ENCODE measurements at places on chromosomes 4 and X.

GRCh38 chrX:74505437-74505836 lies 84.1 kb downstream of the SLC16A2 start:
- DNase-seq = no peak

DNA sequence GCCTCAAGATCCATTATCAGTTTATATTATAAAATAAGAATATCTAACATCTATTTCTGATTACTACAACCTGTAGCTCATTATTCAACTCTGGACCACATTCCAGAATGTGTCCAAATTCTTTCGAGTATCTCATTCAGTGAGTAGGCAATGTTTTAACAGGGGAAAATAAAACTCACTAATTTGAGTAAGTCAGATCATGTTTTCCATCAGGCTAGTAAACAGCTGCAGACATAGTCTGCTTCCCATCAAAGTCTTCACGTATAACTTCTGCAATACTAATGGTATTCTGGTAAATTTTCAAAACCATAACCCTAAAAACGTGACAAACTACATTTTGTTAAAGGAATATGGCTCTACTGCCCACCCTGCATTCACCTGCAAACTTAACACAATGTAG lies 31.8 kb downstream of the TBCK start:
- no peak for DNase-seq

GRCh38 chr4:162787120-162787519 lies 379.6 kb downstream of the NAF1 start:
- no peak for DNase-seq

GRCh38 chr4:3066836-3067400 lies 7.4 kb downstream of the HTT-AS start:
- DNase-seq = no peak

- DNase-seq = peak; percentile 1
Observed at GRCh38 chrX:52271206-52271605, 86.5 kb downstream of the MAGED4 start.

DNA sequence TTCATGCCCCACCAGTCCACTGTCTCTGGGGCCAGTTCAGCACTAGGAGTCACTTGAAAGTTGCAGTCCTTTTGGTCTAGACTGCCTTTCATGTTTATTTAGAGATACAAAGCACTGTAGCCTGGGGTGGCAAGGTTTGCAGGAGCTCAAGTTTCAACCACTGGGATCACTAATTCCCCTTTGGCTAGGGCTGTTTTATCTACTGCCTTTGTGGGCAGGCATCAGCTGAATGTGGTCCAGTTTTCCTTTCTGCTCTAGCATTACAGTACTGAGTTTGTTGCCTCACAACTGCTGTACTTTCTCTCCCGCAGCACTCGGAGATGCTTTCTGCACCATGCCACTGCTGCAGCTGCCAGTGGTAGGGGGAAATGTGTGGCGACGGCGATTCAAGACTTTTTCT lies 222.3 kb upstream of the HDX start:
- no peak for DNase-seq

DNA sequence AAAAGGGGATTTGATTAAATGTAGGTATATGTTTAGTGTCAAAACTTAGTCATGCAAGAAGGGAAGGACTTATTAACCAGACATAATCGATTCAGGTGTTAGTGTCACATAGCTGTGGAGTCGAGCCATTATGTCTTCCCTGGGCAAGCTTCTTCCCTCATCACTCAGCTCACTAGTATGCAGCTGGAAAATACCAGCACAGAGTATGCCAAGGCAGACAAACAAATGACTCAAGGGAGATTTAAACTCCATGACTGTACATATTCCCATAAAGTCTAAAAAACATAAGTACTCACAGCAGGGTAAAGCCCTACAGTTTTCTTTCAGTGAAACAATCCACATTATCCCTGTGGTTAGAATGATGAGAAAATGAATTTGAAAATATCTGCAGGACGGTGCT lies 304.5 kb downstream of the CBLL2 start:
- DNase-seq = no peak

DNA sequence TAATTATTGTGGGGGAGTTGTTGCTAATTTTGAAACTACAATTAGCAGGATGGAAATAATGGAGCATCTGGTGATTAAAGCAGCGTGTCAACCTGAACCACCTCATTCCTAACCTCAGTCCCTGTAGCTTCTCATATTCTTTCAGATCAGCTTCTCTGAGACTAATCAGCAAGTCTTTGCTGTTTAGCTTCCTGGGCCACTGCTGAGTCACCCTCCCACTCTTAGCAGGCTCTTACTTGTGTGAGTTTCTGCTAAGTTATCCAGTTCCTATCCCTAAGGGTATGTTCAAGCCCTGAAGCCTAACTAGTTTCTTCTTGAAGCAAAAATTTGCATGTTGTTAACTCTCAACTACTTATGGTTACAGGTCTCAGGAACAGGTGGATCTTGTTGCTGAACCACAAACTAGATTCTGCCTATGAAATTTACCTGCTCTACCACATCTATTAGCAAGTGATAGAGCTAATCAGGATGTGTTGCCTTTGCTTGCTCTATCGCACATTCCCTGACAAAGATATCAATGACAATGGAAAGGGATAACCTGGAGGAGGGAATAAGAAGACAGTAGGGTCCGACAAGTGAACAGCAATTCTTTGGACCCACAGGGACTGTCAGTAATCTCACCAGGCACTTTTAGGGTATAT lies 134.2 kb downstream of the EIF4E start:
- DNase-seq = no peak

- DNase-seq = no peak
Observed at GRCh38 chr4:118557298-118557851, 127.8 kb upstream of the METTL14 start.

DNA sequence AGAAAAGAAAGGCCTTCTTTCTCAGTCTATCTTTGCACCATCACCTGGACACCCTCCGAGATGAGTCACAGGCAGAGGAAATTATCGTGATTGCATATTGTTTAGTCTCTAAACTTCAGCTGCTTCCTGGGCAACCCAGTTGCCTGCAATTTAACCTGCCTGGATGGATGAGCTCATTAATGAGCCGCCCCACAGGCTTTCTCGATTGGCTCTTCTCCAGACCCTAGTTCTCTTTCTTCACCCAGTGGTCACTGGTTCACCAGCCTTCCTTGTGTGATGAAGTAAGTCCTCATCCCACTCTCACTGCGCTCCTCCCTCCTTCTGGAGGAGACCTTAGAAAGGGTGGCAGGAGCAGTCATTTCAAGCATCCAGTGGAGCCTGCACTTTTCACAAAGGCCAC lies 94.4 kb downstream of the SOWAHB start:
- no peak for DNase-seq

DNA sequence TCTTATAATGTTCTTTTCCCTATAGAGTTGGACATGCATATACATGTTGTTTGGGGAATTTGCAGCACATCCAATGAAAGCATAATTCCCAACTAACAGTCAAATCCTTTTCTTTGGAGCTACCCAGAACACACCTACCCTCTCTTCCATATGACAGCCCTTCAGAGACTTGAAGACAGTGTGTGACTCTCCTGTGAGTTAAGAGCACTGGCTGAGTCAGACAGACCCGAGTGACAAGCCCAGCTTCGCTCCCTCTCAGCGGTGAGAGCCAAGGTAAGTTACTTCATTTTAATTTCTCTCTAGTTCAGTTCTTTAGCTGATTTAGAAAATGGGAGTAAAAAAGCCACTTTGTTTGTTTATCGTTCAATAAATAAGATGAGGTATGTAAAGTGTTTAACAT lies 86.3 kb downstream of the RTL9 start:
- DNase-seq = no peak

DNA sequence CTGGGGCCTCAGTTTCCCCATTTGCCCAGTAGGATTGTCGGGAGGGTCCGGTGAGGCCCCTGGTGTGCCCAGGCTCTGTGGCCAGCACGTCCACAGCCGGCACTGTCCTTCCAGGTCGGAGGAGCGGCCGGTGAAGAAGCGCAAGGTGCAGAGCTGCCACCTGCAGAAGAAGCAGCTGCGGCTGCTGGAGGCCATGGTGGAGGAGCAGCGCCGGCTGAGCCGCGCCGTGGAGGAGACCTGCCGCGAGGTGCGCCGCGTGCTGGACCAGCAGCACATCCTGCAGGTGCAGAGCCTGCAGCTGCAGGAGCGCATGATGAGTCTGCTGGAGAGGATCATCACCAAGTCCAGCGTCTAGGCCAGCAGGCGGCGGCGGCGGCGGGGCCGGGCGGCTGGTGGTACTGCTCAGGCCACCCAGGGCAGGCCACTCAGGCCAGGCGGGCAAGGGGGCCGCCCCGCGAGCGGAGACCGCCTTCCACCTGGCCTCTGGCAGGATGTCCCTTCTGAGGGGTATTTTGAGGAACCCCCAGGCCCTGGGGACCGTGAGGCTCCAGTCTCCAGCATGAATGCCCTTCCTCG lies 6.7 kb downstream of the MSANTD1 start:
- no peak for DNase-seq

- no peak for DNase-seq
Observed at GRCh38 chrX:100643212-100643611, 787 bp upstream of the SRPX2 start.

DNA sequence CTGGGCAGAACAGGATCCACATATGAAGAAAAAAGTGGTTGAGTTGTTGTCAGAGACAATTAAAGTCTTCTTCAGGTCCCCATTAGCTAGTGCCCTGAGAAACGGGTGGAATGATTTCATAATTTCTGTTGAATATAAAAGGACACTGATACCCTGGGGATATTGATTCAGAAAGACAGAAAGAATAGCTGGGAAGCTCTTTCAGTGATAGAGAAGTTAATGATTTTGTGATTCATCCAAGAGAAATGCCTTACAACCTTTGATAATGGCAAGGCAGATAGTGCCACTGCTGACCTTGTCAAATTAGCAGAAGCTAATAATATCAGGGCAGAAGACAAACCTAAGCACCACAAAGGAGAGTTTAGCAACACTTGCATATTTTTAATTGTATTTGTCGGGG lies 37.9 kb downstream of the UNC5C start:
- DNase-seq = no peak

GRCh38 chrX:129769467-129770154 lies 10.1 kb upstream of the SASH3 start:
- DNase-seq = peak; percentile 82

DNA sequence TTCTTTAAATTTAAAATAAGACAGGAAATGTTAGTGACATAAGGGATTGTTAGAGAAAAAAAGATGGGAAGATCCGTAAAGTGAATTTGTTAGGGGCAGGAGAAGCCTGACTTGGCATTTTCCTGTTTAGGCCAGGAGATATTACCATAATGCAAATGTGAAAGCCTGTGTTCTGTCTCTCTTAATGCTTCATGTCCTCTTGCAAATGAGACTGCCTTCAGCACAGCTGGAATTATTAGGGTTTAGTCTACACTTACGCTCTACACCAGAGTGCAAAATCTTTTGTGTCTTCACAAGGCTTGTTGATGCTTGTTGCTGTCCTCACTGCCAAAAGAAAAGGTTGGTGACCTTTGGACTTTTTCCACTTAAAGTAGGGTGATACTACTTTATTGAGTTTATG lies 56.8 kb downstream of the JADE1 start:
- DNase-seq = no peak

- DNase-seq = no peak
Observed at GRCh38 chr4:35900286-35901243, 343.7 kb downstream of the ARAP2 start.

GRCh38 chr4:37358748-37359147 lies 114.2 kb downstream of the NWD2 start:
- DNase-seq = no peak

DNA sequence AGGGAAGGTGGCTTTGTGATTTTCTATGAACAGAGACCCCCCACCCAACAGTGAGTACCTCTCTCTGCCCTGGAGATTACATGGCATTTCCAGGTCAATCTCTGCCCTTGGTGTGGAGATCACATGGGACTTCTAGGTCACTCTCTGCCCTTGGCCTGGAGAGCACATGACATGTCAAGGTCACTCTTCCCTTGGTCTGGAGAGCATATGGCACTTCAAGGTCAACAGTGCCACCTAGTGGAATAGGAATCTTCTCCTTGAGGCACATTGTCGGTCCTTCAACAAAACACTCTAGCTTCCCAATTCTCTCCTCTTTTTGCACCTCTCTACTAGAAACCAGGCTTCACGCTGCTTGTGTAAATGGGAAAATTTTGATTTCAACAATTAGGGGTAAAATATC lies 66.2 kb upstream of the TACR3 start:
- DNase-seq = no peak

DNA sequence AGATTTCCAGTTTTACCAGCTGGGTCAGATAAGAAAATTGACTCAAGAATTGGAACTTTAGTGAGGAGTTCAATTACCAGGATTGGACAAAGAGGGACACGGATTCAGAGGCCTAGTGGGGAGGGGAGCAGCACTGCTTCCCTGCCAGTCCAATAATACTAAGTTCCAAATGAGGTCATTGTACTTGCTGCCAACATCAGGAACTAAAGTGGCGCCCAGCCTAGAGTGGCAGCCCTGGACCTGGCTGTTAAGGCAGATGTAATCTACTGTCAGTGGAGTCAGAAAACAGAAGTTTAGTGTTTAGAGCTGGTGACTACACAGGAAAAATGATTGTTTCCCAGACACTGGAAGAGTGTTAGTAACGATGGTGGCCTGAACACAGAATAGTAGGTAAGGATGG lies 42.7 kb upstream of the RAPGEF2 start:
- DNase-seq = no peak

- no peak for DNase-seq
Observed at GRCh38 chr4:92163348-92163747, 140.4 kb upstream of the GRID2 start.

DNA sequence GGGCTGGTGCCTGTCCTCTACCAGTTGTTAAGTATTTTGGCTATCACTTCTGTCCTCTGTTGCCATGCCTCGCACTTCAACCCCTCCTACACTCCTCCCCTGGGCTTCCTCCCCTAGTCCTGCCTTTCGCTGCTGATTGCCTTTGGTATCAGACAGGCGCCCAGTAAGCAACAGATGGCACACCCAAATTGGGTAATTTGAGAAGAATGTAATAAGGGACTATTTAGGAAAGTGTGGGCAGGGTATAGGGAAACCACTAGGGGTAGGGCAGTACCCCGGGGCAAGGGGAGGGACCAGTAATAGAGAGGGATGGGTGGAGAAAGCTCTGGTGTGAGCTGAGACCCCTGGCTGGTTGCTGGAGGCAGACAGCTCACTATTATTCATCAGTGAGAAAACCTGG lies 172.7 kb upstream of the USP9X start:
- DNase-seq = no peak

- no peak for DNase-seq
Observed at GRCh38 chr4:163317110-163317509, 15.3 kb downstream of the NPY1R start.

DNA sequence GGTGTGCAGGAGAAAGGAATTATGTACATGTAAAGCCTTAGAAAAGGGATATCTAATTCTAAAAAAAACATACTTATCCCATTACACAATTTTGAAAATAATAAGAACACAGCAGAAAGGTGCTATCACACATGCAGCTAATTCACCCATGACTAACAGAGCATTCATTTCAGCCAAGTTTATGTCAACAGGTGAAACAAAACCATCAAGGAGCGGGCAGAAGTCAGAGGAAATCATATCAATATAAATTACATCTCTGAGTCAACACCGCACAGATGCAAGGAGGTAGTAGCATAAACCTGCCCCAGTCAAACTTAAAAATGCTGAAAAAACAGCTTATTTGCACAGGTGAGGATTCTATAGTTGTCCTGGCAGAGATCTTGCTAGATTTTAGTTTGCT lies 197.9 kb downstream of the PRDM5 start:
- no peak for DNase-seq
